T47D (cell line): ENCODE measurements at places on chromosomes 16 and 17.

- DNase-seq: no peak
These were observed 7.7 kb upstream of the ACTG1 start for GRCh38 chr17:81520021-81520901.

GRCh38 chr16:14549789-14550153 lies 80.3 kb downstream of the PARN start:
- no peak for DNase-seq

DNA sequence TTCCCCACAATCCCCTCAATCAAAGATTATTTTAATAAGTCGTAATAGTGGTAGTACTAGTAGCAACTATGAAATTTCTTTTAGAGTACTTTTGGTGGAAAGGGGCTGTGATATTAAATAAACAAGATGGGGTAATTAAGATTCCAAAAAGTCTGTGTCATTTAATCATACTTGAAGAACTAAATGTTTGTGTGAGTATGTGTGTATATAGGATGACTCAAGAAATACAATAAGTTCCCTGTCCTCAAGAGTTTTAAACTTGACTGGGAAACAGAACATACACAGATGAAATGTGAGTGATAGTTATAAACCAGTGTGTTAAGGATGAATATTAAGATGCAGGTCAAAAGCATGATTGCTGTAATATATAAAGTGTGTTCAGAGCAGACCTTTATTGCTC lies 2.3 kb downstream of the ALDH3A2 start:
- DNase-seq: no peak

DNA sequence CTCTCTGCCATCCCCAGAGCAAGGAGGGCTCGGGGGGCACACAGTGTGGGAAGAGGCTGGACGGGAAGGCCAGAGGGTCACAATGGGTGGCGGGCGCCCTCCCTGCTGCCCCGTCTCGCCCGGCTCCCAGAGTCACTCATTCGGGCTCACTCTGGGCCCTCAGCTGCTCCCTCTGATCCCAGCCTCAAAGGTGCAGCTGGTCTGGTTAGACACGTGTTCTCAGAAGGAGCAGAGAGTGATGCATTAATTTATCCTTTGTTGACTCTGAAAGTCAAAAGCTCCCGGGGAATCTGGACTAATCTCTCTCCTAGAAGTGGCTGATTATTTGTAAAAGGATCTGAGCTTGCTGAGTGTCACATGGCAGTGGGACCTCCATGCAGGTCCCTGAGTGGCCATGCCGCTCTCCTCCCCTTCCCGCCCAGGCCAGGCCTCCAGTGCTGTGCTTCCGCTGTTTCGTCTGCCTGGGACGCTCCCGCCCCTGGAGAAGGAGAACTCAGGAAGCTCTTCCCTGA lies 87.5 kb downstream of the SEC14L1 start:
- DNase-seq: no peak

DNA sequence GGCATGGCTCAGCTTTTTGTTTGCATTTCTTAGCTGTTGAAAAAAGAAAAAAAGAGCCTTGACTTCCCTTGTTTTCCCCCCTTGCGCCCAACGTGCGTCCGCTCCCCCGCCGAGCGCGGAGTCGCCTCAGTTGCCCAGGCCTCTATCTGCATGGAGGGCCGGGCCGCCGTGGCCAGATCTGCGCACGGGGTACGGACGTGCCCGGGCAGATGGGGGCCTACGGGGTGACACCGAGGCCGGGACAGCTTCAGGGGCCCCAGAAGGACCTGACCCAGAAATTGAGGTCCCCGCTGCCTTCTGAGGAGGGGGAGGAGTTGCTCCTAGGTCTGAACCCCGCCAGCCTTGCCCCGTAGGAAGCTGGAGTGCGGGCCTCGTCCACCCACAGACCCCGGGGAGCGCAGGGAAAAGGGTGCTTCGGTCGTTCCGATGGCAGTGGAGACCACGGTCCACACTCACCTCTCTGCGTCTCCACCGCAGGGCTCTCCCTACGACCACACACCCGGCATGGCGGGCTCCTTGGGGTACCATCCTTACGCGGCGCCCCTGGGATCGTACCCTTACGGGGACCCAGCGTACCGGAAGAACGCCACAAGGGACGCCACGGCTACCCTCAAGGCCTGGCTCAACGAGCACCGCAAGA lies 1.5 kb downstream of the IRX5 start:
- peak; percentile 14 for DNase-seq

DNA sequence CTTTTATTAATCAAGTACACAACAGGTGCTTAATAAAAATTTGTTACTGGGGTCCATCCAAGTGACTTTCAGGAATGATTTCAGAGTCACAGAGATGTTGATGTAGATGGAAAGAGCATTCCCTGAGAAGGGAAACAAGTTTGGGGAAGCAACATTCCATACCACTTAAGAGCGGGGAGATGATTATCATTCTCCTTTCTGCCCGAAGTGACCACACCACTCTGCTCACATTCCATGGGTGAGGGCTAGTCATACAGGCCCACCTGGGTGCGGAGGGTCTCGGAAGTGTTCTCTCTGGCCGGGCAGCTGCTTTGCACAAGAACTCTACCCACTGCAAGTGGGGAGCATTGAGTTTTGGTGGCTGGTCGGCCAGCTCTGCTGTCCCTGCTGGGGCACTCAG lies 231.4 kb downstream of the SNX29 start:
- DNase-seq: peak; percentile 54

GRCh38 chr16:1108299-1109252 lies 12.5 kb upstream of the C1QTNF8 start:
- DNase-seq: no peak

DNA sequence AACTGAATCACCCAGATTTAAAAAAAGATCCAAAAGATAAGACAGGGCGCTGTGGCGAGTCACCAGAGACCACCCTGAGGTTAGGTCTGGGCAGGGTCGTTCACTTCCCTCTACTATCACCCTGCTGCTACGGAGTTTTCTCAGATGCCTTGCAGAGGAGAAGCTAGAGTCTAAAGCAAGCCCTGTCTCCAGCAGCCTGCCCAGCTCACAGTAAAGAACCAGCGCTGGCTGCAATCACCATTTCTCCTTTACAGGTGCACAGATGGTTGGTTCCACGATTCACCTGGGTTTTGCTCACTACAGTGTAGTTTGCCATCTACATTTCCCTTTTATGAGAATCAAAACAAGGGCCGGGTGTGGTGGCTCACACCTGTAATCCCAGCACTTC lies 71.3 kb downstream of the SRCIN1 start:
- DNase-seq: no peak

- DNase-seq: no peak
These were observed 18.1 kb downstream of the PIPOX start for GRCh38 chr17:29061036-29061435.

GRCh38 chr17:45342306-45342705 lies 25.5 kb upstream of the MAP3K14 start:
- DNase-seq: no peak

DNA sequence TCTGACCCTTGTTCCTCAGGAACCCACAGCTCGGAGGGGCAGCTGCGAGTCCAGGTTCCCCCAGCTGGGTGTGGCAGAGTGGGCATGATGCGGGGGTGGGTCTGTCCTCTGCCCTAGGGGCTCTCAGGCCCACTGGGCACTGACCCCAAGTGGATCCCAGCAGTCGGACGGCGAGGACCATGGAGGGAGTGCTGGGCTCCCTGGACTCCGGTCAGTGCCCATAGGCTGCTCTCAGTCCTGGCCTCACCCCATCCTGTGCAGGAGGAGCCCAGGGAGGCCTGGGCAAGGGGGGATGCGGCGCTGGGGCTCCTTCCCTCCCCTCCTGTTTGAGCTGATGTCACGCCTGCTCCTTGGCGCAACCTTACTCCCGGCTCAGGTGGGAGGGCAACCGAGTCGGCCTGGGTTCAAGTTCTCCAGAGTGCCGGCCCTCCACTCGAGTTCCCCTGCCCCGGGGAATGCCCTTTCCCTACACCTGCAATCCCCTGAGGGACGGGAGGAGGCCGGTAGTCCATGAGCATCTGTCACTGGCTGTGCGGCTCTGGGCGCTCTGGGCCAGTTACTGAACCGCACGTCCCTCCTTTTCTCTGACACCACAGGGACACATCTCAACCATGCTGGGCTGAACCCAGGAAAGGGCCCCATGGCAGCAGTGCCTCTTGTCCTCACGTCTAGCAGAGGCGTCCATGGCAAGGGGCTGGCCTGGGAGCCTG lies 52.6 kb upstream of the ACSF3 start:
- DNase-seq: no peak

DNA sequence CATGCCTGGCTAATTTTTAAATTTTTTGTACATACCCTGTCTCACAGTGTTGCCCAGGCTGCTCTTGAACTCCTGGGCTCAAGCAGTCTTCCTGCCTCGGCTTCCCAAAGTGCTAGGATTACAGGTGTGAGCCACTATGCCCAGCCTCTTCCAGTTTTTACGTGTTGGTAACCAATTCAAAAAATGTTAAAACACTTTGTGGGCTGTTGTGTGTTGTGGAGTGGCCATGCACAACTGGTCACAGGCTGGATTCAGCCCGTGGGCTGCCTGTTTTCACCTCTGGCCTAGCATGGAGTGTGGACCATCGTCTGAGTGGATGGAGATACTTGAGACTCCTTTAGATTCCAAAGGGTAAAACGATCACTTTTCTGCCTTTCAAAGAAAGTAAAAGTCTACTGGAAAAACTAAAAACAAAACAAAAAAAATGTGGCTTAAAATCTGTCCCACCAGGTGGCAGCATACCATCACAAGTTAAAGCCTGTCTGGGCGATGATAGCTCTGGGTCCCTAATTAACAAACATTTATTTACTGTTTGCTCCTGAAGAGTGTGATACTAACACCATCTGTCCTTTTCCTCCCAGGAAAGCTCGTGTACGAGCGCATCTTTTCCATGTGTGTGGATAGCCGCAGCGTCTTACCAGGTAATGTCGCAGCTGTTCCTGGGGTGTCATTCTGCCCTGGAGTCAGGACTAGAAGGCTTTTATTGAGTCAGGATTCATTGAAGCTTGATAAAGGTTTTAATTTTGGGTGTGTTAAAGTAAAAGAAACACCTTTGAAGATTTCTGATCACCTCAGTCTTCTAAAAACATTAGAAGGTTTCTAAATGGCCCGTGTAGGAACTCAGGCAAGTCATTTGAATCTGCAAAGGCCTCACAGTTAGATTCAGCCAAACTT lies 45.8 kb downstream of the VPS35L start:
- peak; percentile 56 for DNase-seq

GRCh38 chr16:85584267-85584666 lies 28.9 kb upstream of the GSE1 start:
- no peak for DNase-seq

DNA sequence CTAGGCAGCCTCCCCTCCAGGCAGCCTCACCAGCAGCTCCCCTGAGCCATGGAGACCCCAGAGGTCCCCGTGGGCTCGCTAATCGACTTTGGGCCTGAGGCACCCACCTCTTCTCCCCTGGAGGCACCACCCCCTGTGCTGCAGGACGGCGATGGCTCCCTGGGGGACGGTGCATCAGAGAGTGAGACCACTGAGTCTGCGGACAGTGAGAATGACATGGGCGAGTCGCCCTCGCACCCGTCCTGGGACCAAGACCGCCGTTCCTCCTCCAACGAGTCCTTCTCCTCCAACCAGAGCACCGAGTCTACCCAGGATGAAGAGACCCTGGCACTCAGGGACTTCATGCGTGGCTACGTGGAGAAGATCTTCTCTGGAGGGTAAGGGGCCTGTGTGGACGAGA lies 39.4 kb downstream of the KIAA0513 start:
- no peak for DNase-seq

- no peak for DNase-seq
These were observed 10.3 kb downstream of the PHAF1 start for GRCh38 chr16:67120025-67120424.

DNA sequence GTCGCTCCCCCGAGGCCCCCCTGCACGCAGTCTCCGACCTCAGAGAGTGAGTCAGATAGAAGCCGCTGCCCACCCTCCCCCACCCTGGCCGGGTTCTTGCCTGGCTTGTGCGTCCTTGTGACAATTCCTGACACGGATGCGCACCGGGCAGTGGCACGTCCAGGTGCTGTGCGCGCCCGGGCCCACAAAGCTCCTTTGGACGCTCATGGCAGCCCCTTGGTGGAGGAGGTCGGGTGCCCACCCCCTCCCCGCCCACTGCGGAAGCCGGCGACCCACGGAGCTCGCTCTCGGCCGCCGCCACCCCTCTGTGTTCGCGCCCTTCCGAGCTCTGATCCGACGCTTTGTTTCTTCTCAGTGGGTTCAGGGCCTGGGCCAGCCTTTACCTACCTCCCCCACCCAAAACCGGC lies 662 bp upstream of the TUBB3 start:
- DNase-seq: no peak

DNA sequence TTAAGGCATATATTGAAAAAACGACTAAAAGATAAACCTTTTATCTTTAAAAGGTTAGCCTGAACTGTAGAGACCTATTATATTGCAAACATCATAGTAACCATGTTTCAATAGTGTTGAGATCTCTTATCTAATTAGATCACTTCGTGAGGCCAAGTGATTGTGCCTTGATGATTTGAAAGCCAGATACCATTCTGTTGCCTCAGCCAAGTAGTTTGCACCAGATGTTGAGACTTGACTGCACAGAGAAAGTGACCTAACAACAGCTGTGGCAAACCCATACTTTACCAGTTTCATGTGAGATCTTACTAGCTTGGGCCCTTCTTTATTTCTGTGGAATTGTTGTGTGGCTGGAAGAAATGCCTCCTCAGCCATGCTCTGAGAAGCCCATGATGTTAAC lies 717.3 kb downstream of the KCNJ2 start:
- DNase-seq: no peak

DNA sequence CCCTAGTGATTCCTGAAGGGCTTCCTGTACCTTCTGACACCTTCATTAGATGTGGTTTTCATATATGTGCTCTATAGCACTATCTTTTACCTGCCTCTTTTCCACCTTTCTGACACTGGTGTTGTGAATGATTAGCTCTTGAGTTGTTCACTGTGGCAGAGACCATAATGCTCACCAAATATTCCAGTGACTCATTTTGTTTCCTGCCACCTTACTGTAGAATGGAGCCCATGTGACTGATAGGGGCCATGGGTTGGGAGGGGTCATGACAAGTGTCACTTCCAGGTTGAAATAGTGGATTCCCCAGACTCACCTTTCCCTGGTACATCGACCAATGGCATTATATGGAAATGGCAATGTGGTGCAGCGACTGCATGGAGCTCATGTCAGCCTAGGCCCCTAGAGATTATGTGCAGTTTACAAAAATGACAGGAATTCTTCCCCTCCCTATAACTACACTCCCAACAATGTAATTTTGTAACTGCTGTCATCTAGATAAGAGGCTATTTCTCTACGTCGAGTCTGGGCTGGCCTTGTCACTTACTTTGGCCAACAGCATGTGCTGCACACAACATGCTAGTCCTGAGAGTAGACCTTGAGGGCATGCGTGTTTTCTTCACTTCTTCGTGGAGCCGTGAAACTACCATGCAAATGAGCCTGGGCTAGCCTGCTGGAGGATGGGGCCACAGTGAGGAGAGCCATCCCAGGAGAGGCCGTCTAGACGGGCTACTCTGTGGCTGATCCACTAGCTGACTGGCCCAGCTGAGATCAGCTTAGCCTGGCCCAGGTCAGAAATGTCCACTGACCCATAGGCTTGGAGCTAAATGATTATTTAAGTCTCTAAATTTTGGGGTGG lies 409.5 kb downstream of the CA10 start:
- no peak for DNase-seq

- DNase-seq: no peak
These were observed 113.1 kb downstream of the SHISA9 start for GRCh38 chr16:13014476-13014875.

GRCh38 chr17:76056882-76057281 lies 15.4 kb downstream of the SRP68 start:
- DNase-seq: no peak

- DNase-seq: no peak
These were observed at the start of gene B3GNT9 for GRCh38 chr16:67150833-67151396. Gene B3GNT9, minus strand, starts transcription at chr16:67150998. Its CDS starts 513 bp downstream, at chr16:67150485.

- no peak for DNase-seq
These were observed 27.4 kb upstream of the PHB1 start for GRCh38 chr17:49442041-49442440.

GRCh38 chr16:3122926-3123570 lies 10.7 kb downstream of the ZNF205 start:
- DNase-seq: no peak
